ENCODE measurements at places on chromosomes 16 and 17.

GRCh38 chr17:59004338-59005111 lies 102.2 kb downstream of the TRIM37 start:
- DNase-seq = peak; percentile 79
- H3K4me1 ChIP-seq = peaks cover 37% of the 10 kb centered on the region
- peaks cover 10% of the 10 kb centered on the region for H3K36me3 ChIP-seq
- H3K4me3 ChIP-seq = no peak overlapping the region

GRCh38 chr16:11045441-11045840 lies 101.1 kb downstream of the CLEC16A start:
- H3K4me3 ChIP-seq = no peak overlapping the region
- H3K36me3 ChIP-seq = peaks cover 58% of the 10 kb centered on the region
- no peaks in the 10 kb centered on the region for H3K27me3 ChIP-seq
- peaks cover 55% of the 10 kb centered on the region for H3K4me1 ChIP-seq

DNA sequence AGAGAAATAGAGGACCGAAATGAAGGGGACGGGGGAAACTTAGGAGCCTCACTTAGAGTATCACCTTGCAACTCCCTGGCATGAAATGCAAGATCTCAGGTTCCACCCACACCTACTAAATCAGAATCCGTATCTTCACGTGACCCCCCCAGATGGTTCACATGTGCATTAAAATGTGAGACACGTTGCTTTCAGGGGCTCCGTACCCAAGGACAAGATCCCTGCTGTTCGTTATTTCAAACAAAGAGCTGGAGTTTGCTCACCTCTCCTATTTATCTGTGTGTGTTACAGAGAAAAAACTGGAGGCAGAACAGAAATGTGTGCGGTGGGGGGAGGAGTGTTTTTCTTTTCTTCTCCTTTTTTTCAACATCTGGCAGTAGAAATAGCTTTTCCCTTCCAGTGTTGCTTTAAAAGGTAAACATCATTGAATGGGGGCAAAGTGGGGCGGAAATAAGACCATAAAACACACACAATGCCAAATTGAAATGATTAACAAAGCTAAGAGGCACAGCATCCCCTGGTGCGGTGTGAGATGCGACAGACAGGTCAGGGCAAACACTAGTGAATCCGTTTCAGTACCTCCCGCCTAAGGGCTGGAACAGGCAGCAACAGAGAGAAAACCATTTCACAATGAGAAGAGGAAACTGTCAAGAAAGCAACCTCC lies 145.4 kb downstream of the SOX9 start:
- no peaks in the 10 kb centered on the region for H3K27me3 ChIP-seq
- DNase-seq = no peak
- H3K27ac ChIP-seq = no peak overlapping the region
- no peak overlapping the region for H3K4me3 ChIP-seq
- no peaks in the 10 kb centered on the region for H3K36me3 ChIP-seq

DNA sequence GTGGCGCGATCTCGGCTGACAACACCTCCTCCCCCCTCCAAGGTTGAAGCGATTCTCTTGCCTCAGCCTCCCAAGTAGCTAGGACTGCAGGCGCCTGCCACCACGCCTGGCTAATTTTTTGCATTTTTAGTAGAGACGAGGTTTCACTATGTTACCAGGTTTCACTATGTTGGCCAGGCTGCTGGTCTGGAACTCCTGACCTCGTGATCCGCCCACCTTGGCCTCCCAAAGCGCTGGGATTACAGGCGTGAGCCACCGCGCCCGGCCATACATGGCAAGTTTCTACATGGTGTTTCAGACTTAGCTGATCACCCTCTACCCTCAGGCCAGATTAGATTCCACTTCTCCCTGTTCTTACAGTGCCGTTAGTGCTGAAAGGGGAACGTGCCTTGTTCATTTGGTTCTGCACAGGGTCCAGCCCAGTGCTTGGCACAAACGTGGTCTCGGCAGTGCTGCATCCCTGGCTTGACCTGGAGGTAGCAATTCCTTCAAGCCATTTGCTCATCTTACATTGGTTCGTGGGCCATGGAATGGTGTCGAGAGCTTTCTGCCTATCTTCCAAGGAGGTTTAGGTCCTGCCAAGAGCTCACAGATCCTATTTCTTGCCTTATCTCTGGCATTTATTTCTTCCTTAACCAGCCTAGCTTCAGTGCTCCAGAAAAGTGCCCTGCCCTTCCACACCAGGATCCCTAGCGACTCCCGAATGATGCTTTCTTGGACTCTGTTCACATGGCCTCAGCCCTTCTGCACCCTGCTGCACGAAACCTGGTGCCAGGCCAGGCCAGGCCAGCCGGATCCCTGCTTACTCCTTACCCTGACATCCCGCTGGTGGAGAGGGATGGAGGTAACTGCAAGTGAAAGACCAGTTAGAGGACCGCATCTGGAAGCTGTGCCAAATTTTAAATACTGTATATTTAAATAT lies 14.8 kb upstream of the AURKB start:
- no peaks in the 10 kb centered on the region for H3K27me3 ChIP-seq
- peak overlapping the region; percentile 70 for H3K27ac ChIP-seq
- H3K36me3 ChIP-seq = peaks cover 33% of the 10 kb centered on the region
- peaks cover 42% of the 10 kb centered on the region for H3K4me1 ChIP-seq
- no peak for DNase-seq

DNA sequence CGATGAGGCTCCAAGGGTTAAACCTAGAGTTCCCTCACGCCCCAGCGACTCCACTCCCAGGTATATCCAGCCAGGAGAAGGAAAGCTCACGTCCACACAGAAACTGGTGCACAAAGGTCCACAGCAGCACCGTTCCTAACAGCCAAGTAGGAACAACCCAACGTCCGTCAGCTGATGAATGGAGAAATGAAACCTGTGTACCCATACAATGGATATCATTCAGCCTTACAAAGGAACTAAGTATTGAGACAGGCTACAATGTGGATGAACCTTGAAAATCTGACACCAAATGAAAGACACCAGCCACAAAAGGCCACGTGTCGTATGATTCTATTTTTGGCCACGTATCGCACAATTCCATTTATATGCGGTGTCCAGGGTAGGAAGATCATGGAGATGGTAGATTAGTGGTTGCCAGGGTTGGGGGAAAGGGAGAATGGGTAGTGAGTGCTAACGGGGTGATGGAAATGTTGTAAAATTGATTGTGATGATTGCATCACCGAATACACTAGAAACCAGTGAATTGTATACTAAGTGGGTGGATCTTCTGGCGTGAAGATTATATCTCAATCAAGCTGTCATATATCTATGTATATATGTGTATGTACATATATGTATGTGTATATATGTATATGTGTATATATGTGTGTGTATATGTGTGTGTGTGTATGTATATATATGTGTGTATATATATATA lies 30.1 kb downstream of the NLRC3 start:
- peaks cover 55% of the 10 kb centered on the region for H3K36me3 ChIP-seq
- no peaks in the 10 kb centered on the region for H3K27me3 ChIP-seq
- no peak for DNase-seq
- no peak overlapping the region for H3K4me3 ChIP-seq
- no peak overlapping the region for H3K27ac ChIP-seq

DNA sequence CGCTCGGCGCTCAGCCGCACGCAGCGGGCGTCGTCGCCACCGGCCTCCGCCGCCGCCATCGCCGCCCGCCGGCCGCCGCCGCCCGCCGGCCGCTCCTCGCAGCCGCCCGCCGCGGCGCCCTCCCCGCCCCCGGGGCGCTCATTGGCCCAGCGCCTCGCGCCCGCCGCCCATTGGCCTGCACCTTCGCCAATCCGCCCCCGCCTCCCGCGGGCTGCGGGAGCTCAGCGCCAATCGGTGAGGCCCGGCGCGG lies at the start of gene PGP:
PGP (minus strand) TSS at position 122 of the 250 bp plus-strand sequence; CDS start at position 59, 63 bp downstream.
- H3K4me3 ChIP-seq = peak within 1 kb of the TSS; percentile 89
- H3K27me3 ChIP-seq = no peaks in the 10 kb centered on the region
- peak within 1 kb of the TSS; percentile 91 for H3K27ac ChIP-seq
- peaks cover 22% of the 10 kb centered on the region for H3K4me1 ChIP-seq
- no peak for DNase-seq

DNA sequence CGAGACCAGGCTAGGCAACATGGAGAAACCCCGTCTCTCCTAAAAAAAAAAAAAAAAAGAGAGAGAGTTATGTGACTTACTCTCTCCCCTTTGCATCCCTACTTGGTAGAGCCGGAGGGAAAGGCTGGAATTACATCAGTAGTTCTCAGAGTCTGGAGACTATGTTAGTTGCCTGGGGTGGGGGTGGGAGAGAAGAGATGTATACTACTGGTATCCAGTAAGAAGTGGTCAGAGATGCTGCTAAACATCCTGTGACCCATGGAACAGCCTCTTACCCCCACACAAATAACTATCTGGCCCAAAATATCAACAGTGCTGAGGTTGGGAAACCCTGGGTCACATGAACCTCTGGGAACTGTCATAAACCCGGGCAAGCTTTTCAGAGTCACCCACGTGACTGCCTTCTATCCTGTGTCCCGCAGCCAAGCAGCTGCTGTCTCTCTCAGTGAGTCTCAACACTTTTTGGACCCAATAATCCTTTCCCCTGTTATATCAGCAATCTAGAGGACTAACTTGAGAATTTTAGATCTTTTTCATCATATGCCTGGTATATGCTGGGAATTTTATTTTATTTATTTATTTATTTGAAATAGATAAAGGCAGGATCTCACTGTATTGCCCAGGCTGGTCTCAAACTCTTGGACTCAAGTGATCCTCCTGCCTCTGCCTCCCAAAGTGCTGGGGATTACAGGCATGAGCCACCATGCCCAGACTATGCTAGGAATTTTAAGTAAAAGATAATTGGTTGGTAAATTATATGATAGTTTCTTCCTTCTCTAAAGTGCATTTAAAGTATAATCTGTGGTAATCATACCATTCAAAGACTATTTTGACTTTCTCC lies 8.7 kb downstream of the EIF1 start:
- peaks cover 19% of the 10 kb centered on the region for H3K36me3 ChIP-seq
- no peak overlapping the region for H3K4me3 ChIP-seq
- H3K27me3 ChIP-seq = peaks cover 5% of the 10 kb centered on the region
- peaks cover 13% of the 10 kb centered on the region for H3K4me1 ChIP-seq
- H3K27ac ChIP-seq = no peak overlapping the region

DNA sequence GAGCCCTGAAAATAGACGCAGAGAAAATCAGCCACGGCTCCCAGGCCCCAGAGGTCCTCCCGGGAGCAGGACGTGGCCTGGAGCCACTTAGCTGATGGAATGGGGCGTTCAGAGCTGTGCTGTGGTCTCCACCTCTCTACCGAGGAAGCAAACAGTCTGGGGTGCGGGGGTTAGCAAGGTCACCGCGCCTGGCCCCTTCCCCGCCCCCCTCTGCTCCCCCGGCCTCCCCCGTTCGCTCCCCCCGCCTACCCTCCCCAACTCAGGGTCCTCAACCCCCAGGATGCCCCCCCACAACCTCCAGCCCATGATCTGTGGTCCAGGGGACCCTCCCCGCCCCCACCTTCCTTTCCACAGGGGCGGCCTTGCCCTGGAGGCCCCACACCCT lies 20.6 kb upstream of the C1QTNF8 start:
- H3K27ac ChIP-seq = no peak overlapping the region
- H3K36me3 ChIP-seq = no peaks in the 10 kb centered on the region
- no peak overlapping the region for H3K4me3 ChIP-seq
- no peaks in the 10 kb centered on the region for H3K27me3 ChIP-seq
- no peaks in the 10 kb centered on the region for H3K4me1 ChIP-seq

DNA sequence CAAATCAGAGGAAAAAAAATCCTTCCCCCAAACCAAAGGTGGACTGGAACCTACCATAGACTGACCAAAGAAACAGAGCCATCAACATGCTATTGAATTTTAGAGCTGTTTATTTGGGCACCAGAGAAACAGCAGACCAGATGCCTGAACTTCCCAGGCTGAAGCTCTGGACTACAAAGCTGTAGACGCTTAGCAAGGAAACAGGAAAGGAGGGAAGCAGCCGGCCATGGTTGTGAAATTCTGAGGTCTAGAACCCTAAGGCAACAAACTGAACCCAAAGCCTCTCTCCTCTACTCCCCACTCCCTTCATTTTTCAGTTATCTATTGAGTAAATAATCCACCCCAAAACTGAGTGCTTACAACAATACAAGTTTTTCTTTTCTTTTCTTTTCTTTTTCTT lies 45.4 kb upstream of the MEIOC start:
- no peak overlapping the region for H3K27ac ChIP-seq
- H3K4me1 ChIP-seq = no peaks in the 10 kb centered on the region
- peaks cover 20% of the 10 kb centered on the region for H3K27me3 ChIP-seq
- no peak overlapping the region for H3K4me3 ChIP-seq
- H3K36me3 ChIP-seq = no peaks in the 10 kb centered on the region

- H3K4me3 ChIP-seq = no peak overlapping the region
- DNase-seq = no peak
- H3K27me3 ChIP-seq = no peaks in the 10 kb centered on the region
- no peak overlapping the region for H3K27ac ChIP-seq
- H3K36me3 ChIP-seq = peaks cover 34% of the 10 kb centered on the region
These were observed 61.8 kb downstream of the SMG6 start for GRCh38 chr17:2241823-2242222.

DNA sequence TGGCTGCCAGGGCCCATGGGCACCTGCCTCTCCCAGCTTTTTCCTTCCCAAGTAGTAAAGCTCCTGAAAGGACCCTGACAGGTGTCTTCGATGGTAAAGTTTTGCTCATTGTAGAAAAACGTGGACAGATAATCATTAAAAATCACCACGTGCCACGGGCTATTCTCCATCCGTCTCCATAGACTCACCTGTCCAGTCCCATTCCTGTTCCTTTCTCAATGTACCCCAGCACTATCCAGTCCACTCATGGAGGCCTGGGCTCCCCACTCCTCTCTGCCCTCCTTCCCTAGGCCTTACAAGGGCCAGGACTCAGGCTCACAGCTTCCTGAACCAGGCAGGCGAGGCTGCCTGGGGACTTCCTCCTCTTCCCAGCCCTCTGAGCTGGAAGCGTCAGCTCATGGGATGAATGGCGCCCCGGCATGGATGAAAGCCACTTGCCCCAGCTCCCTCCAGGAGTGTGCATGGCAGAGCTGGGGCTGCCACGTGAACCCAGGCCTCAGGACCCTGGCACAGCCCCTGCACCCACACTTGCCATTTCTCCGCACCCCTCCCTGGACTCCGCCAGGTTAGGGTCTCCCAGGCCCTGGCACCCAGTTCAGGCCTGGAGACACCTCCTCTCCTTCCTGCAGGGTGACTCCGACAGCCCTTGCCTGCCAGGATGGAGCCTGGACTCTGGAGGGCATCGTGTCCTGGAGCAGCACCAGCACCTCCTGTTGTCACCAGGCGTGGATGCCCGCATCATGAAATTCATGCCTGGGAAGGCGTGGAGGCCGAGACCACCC lies 8.8 kb downstream of the CTRB1 start:
- peaks cover 5% of the 10 kb centered on the region for H3K27me3 ChIP-seq
- H3K4me1 ChIP-seq = no peaks in the 10 kb centered on the region
- no peak for DNase-seq
- H3K4me3 ChIP-seq = no peak overlapping the region
- no peaks in the 10 kb centered on the region for H3K36me3 ChIP-seq

All from activated CD8-positive, alpha-beta memory T cell treated with anti-CD3 and anti-CD28 coated beads, Interleukin-2, amount 10 ng/mL, durations not matched to agents 7 days and 5 days (primary cell).